ENCODE measurements at places on chromosomes 16 and 17.
A peak's percentile ranks its signal among the peaks of the same experiment; 100 is the strongest.

- DNase-seq: no peak
These were observed 71.2 kb downstream of the PLD6 start for GRCh38 chr17:17134957-17135333.

GRCh38 chr17:40645291-40645690 is 2.3 kb downstream of the SMARCE1 start:
- DNase-seq: no peak

DNA sequence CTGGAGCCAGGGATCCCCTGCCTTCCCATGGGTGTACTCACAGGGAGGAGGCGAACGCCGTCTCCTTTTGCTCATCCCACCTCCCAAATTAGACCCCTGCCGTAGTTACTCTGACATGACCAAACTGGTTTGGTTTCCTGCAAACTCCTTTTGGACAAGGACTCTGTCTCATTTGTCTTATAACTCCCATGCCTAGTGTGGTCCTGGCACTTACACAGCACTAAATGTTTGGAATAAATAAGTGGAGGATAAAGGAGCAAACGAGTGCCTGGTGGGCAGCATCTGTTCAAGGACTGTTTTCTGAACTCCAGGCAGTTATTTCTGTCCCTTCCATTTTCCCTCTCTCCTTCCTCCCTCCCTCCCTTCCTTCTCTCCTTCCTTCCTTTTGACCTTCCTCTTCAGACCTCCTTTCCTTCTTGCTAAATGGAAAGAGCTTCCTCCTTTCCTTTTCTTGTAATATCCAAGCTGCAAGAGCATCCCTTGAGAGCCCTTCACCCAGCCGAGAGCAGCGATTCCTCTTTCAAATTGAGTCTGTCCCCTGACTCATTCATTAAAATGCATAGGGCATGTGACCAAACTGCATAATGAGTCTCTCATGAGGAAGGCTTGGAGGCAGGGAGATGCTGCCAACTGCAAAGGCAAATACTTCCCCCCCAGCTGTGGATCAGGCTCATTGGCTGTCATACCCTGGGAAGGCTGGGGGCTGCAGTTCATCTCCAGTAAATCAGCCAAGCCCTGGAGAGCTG is 36.8 kb downstream of the CHD9 start:
- DNase-seq: no peak

DNA sequence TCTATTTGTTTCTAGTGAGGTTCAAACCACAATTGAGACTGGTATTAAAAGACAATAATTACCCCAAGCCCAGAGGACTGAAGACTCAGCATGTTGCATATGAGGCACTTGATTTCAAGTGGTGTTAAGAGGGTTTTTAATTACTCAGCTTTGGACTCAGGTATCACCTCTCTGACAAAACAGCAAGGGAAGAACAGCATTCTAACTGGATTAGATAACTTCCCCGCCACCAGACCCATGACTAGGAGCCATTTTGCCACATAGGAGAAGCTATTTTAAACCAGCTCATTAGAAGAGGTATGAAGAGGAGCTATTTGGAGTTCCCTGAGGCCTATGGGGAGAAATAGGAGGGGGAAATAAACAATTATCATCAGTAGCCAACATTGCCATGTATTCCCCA is 226.1 kb upstream of the TOX3 start:
- no peak for DNase-seq

DNA sequence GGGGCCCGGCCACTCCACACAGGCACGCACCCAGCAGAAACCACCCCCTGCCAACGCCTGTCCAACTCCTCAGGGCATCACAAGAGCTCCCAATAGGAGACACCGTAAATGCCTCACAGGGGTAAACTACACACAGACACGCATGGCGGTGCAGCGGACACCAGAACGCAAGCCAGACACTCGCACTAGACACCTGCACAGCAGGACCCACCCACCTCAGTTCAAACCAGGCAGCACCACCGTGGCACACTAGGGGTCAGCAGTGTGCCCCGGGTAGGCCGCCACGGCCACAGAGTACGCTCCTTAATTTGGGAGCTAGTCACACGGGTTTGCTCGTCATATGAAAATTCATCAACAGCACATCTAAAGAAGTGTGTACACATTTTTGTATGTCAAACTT is 3.4 kb downstream of the SLC38A10 start:
- peak; percentile 45 for DNase-seq

DNA sequence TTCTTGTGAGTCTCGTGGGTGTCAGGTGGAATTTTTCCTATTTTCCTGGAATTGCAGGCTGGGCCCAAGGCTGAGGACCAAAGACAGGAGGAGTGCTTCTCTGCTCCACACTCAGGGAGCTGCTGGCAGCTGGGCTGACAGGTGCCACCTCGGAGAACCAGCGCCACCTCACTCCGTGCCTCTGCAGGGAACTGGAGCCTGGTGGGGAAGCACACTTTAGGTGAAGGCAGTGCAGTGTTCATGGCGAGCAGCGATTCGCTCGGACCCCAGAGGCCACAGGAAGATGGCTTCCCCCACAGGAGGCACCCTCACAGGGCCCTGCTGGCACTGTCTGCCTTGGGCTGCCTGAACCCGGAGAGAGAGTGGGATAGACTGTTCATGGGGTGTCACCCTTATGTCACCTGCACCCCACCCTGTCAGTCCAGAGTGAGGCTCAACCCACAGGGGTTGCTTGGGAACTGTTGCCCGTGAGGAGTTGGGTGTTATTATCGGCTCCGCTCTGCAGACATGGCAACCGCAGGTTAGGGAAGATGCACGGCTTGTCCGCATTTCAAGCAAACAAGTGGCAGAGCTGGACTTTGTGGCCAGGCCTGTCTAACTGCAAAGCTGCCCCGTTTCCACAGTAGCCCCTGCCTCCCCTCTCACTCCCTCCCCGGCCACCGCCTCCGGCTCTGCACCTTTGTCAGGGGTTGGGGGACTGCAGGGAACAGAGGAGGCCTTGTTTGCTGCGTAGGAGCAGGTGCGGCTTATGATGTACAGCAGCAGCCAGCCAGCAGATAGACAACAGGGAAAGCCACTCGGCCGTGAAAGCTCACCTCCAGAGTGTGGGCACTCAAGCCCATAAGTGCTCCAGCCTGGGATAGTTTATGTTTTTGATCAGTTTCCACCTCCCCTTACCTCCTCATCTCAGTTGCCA is 15.5 kb downstream of the TBC1D24 start:
- DNase-seq: no peak

DNA sequence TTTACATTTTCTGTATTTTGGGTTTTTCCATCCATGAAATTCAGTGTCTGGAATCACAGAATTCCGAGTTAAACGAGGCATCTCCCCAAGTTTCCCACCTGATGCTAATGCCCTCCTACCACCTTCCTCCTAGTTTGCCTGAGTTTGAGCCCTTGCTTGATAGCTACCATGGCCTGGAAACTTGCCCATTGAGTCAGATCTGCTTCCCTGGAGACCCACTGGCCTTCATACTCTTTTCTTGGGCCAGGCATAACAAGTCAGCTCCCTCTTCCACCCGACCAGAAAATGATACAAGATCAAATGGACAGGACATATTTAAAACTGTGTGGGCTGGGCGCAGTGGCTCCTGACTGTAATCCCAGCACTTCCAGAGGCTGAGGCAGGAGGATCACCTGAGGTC is 10.2 kb downstream of the SETD1A start:
- DNase-seq: no peak

DNA sequence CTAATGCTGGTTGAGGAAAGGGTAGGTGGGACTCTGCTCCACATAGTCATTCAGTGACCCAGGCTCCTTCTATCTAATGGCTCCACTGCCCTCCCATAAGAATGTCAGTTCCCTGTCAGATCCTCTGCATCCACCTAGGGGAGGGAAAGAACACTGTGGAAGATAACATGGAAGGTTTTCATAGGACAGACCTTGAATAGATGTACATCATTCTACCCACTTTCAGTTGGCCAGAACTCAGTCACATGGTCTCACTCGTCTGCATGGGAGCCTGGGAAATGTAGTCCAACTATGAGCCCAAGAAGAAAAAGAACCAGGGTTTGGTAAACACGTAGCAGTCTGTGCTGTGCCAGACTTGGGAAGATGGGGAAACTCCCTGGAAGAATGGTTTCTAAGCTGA is 27.1 kb upstream of the SCNN1B start:
- DNase-seq: no peak

DNA sequence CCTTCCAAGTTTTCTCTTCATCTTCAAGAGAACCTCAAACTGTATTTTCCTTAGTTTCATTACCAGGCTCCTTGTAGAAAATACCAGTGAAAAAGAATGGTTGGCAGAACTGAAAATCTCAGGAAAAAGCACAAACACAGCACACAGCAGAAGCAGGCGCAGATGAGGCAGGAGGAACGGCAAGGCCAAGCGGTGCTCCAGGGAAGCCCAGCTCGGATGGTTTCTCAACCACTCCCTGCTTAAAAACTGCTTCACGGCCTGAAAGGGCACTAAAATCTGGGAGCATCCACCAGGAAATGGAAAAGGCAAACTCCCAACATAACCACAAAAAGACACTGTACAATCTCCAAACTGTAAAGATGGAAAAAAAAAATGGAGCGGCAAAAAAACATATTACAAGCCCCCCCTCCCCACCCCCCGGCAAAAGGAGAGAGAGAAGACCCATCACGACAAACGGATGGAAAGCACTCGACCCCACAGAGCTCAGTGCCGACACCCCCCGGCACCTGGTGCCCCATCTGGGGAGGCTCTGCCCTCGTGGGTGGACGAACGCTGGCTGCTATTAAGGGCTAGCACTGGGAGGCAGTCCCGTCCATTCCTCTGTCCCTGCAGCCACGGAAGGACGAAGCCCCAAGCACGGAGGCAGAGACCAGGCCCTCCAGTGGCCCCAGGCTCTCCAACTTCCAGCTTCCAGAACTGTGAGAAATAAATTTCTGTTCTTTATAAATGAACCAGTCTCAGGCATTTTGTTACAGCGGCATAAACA is 127.5 kb downstream of the ZNF778 start:
- no peak for DNase-seq

- no peak for DNase-seq
These were observed 39.8 kb downstream of the ZNF778 start for GRCh38 chr16:89257281-89257731.

DNA sequence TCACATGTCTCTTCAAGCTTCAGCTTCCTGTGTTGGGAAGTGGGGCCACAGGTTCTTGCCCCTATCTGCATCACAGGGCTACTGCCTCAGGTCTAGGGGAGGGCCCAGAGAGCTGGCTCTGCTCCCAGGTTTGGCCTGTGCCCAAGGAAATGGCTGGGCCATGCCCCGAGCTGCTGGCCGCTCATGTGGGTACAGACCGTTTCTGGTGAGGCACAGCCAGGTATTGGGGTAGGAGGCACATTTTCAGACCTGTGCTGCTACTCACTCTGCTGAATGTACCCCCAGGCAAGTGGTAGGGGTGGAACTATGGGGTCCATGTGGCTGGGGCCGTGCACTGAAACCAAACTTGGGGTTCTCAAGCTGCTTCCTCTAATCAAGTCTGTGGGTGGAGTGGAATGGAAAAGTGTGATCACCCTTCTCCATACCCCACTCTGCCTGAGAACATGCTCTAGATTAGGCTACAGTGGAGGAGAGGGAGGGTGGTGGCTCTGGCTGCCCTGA is 4.6 kb downstream of the GAS2L2 start:
- no peak for DNase-seq

GRCh38 chr16:66751053-66751302 is 431 bp downstream of the DYNC1LI2 start:
- no peak for DNase-seq

GRCh38 chr16:52584354-52585320 is 37.7 kb upstream of the TOX3 start:
- no peak for DNase-seq

DNA sequence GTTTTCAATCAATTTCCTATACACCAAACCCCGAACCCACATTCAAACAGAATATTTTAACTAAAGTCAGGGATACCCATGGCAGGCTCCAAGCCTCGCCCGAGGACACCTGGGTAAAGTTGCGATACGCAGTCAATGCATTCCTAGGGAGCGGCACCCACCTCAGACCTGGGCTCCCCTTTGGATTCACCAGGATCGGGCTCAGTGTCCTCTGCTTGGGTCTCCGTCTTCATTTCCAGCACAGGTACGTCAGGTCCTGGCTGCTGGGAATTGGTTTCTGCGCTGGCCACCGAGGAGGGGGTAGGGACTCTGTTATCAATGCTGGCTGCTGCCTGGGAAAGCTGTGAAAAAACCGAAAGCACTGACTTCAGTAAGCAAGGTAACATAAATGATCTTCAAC is 51.7 kb upstream of the TRAP1 start:
- no peak for DNase-seq

DNA sequence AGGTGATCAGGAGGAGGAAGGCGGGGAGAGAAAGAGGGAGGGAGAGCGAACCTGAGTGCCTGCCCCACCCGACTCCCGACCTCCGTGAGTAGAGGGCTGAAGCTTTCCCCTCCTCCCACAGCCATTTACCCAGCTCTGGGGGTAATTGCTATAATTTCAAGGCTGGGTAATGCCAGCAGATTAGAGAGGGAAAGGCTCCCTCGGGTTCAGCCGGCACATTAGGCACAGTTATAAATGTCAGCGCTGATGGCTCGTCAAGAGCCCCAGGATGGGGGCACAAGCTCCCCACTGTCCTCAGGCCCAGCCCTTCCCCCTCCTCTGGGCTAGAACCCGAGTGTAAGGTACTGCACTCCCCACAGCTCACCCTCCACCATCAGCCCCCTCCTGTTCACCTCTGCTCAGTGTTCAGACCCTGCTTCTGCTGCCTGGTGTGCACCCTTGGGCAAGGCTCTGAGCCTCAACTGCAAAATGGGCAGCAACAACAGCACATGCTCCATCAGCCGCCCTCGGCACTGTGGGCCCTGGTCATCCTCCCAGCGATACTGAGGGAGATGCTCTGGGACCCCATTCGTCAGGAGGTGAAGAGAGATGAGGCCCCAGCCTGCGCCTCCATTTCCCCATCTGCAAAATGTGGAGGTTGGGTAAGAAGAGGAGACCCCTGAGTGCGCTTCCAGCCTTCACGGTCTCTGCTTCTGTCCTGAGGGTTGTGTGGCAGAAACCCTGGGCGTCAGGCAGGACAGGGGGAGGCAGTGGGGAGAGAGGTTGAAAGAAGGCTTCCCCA is 77.2 kb downstream of the NT5M start:
- DNase-seq: no peak

DNA sequence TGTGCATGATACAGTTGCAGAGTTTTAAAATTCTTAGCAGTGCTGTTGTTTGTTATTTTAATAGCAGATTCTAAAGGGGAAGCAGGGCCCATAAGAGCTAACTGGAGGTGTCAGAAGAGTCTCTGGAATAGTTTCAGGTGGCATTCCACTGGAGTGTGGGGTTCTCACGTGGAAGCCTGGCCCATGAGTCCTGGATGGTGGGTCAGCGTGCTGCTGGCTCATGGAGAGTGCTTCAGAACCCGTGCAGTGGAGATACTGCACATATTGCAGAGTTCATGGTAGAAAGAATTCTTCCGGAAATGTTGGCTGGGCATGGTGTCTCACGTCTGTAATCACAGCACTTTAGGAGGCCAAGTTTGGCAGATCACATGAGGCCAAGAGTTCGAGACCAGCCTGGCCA is 43.9 kb downstream of the B9D1 start:
- no peak for DNase-seq

- DNase-seq: no peak
These were observed 147.0 kb downstream of the MAP2K6 start for GRCh38 chr17:69561462-69561861.

DNA sequence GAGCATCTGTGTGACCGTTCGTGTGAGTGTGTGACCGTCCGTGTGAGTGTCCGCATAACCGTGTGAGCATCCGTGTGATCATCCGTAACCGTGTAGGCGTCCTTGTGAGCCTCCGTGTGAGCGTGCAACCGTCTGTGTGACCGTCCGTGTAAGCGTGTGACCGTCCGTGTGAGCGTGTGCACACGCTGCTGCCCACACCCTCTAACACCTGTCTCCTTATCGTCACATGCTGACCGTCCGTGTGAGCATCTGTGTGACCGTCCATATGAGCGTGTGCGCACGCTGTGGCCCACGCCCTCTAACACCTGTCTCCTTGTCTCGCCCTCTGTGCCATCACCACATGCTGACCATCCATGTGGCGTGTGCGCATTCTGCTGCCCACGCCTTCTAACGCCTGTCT is 31.1 kb downstream of the NME3 start:
- DNase-seq: no peak
